ENCODE measurements at places on chromosomes 11 and 22. TPM values are rescaled to one million over a fixed set of nuclear protein-coding genes. Genes with fewer than 3 reads are reported as not detected.
A peak's percentile ranks its signal among the peaks of the same experiment; 100 is the strongest.

DNA sequence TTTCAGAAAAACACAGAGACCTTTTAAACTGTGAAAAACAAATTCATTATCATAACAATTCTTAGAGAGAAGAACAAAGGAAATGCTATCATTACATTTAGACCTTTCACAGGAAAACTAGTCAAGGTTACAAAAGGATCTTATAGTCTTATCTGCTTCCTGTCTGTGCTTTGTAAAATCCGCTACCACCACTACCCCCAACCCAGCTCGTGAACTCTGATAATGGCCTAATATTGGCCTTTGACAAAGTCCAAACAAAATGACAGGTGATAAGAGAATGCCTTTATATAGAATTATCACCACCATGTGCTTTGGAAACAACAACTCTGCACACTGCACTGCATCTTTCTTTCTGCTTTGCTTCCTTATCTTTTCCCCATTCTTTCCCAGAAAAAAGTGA lies 272.5 kb downstream of the SBF2 start:
- no peak for DNase-seq

DNA sequence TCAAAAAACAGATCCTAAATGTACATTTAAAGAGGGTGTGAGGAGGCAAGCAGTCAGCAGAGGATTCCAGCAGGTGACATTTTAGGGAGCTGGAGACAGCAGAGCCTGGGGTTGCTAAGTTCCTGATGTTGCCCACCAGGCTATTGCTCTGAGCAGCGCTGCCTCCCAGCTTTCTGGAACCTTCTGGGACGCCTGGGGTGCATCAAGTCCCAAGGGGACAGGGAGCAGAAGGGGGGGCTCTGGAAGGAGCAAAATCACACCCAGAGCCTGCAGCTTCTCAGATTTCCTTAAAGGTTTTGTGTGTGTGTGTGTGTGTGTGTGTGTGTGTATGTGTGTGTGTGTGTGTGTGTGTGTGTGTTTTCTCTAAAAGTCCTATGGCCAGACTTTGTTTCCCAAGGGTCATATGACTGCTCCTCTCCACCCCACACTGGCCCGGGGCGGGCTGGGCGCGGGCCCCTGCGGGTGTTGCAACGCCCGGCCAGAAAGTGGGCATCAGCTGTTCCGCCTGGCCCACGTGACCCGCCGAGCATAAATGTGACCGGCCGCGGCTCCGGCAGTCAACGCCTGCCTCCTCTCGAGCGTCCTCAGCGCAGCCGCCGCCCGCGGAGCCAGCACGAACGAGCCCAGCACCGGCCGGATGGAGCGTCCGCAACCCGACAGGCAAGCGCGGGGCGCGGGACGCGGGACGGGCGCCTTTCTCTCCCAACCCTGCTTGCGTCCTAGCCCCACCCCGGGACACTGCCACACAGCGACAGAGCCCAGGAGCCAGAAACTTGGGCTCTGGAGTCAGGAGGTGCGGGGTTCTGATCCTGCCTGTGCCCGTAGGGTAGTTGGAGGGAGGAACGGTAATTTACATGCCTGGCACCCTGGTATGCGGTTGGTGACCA lies at the start of gene HMOX1:
TSS of gene HMOX1 (plus strand) at position 560 of the 887 bp plus-strand sequence. CDS start at position 638, 78 bp downstream.
- peak; percentile 95 for DNase-seq

Gene OR8H2
- total RNA-seq = not detected

DNA sequence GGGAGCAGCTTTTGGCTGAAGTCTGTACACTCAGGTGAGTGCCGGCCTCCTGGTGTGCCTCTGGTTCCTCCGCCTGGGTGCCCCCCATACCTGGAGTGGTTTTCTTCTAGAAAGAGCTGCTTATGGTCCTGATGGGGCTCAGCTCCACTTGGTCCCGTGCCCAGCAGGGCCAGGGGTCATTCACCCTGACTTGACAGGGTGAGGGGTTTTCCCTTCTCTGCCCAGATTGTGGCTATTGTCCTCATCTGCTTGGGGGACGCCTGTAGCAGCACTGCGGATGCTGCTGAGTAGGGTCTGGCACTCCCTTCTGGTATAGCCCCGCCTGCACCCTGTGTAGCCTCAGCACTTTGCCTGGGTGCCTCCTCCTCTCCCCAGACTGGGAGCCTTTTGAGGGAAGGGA lies 8.2 kb downstream of the OMP start:
- no peak for DNase-seq

DNA sequence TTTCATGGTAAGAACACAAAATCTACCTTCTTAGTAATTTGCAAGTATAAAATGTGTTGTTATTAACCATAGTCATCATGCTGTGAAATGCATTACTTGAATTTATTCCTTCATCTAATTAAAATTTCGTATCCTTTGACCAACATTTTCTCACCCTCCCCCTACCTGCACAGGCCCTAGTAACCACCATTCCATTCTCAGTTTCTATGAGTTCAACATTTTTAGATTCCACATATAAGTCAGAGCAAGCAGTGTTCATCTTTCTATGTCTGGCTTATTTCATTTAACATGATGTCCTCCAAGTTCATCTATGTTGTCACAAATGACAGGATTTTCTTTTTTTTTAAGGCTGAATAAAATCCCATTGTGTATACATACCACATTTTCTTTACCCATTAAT lies 43.5 kb upstream of the CCDC179 start:
- no peak for DNase-seq

- DNase-seq = no peak
Observed at GRCh38 chr11:10541561-10541930, 559 bp upstream of the RNF141 start.

Gene MYO7A
- 0.26 TPM for total RNA-seq

- peak; percentile 38 for DNase-seq
Observed at GRCh38 chr22:24954114-24954463, 1.6 kb downstream of the KIAA1671 start.

Gene CST6
- total RNA-seq = 1.8 TPM

Gene PIH1D2
- 1.5 TPM for total RNA-seq

Gene PKP3
- total RNA-seq = 0.83 TPM

Gene CRELD2
- total RNA-seq = 41.3 TPM

DNA sequence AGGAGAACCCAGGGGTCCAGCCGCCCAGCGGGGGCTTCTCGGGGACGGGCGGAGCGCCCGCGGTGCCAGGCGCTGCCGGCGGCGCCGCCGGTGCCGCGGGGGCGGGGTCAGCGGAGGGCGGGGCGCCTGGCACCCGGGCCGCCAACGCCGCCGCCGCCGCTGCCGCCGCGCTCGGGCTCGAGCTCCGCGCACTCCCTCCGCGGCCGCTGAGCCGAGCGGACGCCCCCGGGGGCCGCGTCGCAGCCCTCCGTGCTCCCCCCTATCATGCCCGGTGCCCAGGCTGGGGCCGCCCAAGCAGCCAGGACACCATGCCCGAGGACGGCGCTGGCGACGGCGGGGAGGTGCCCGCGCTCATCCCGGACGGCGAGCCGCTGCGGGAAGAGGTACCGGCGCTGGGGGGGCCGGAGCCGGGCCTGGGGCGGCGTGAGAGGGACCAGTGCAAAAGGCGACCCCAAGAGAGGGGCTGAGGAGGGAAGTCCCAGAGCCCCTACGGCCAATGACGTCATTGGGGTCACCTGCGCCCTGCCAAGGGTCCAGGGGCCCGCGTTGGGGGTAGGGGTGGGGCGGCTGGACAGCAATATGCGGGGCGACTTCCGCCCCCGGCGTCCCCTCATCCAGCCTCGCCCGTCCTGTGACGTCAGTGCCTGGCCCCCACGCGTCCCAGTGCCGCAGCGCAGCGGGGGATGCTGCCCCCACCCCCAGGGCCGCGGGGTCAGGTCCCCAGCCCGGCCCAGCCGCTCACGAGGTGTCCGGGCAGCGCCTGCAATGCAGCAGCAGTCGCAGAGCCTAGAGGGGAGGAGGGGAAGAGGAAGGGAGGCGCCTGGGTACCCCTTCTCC lies at the start of gene TMEM151A:
TSS of gene TMEM151A (plus strand) at position 189 of the 837 bp plus-strand sequence. CDS start at position 309, 120 bp downstream.
- no peak for DNase-seq

- DNase-seq = peak; percentile 90
Observed at GRCh38 chr22:22111267-22111751, 128.7 kb upstream of the TOP3B start.

DNA sequence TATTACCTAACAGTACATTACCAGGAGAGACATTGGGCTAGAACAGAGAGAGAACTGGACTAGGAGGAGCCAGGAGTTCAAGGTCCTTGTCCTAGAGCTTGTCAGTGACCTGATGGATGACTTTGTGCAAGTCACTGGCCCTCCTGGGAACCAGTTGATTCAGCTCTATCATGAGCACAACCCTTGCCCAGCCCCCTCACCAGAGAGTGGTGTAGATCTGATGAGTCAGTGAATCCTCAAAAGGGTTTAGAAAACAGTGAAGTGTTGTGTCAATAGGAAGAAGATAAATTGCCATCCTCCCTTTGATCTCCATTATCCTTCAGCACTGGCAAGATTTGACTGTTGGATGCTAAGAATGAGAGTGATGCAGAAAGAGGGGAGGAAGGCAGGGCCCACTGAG lies 24.3 kb downstream of the NEU3 start:
- DNase-seq = peak; percentile 17

Gene PTGDR2
- 0.26 TPM for total RNA-seq

Gene OR6Q1
- not detected for total RNA-seq

Gene PGA4
- total RNA-seq = 2.3 TPM

Gene OR51M1
- total RNA-seq = not detected

DNA sequence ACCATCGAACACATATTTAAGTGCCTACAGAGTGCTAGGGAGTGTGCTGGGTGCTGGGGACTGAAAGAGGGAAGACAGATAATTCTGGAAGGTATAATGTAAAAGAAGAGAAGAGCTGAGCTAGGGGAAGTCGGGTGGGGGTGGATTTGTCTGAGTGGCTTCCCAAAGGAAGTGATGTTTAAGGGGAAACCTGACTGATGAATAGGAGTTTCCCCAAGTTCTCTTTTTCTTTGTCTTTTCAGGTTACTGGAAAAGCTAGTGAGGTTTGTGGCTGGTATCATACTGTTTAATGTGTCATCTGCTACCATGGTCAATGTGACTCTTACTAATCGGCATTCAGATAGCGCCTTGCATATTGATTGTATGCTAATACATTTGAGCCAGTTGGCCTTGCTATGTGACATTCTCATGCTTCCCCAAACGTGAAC lies 151.6 kb upstream of the MTMR2 start:
- peak; percentile 76 for DNase-seq

- DNase-seq = no peak
Observed at GRCh38 chr11:27653990-27654758, 46.1 kb downstream of the BDNF start.

DNA sequence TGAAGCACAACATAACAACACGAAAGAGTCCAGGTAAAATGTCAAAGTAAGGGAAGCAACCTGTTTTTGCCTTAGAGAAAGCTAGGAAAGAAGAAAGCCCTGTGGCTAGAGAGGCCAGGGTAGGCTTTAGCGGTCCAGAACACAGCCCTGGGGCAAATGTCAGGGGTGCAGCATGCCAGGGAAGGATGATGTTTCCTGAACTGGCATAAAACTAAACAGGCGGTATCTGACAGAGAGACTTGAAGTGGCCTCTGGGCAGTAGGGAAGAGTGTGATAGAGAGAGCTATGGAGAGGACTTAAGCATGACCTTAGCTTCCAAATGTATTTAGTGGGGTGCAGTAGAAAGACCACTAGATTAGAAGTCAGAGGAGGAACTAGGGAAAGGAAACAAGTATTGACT lies 103.5 kb downstream of the KCNC1 start:
- DNase-seq = no peak

DNA sequence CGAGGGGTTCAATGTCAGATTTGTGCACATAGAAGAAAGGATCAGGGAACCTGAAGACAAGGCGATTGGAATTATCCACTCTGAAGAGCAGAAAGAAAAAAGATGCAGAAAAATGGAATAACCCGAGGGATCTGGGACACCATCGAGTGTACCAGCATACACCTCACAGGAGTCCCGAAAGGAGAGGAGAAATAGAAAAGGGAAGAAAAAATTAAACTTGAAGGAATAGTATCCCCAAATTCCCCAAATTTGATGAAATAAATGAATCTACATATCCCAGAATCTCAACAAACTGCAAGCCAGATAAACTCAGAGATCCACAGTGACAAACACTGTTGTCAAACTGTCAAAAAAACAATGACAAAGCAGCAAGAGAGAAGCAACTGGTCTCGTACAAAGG lies 21.4 kb downstream of the IL17REL start:
- DNase-seq = no peak

Gene PRAME
- not detected for total RNA-seq

- no peak for DNase-seq
Observed at GRCh38 chr22:48853627-48854240, 973.9 kb downstream of the BRD1 start.

Gene CHRM1
- not detected for total RNA-seq

All from fibroblast of lung (primary cell).